Aorta (tissue), 5 donors: ENCODE measurements at places on chromosomes 16 and 17. TPM values are rescaled to one million over a fixed set of nuclear protein-coding genes. Genes with fewer than 3 reads are reported as not detected.

The CCDC200 gene
- not detected for total RNA-seq

The ADAMTS18 gene
- 5.8 TPM for total RNA-seq

The KRTAP4-3 gene
- not detected for total RNA-seq

The CIBAR2 gene
- total RNA-seq: 0.57 TPM

The SCNN1B gene
- 1.3 TPM for total RNA-seq

DNA sequence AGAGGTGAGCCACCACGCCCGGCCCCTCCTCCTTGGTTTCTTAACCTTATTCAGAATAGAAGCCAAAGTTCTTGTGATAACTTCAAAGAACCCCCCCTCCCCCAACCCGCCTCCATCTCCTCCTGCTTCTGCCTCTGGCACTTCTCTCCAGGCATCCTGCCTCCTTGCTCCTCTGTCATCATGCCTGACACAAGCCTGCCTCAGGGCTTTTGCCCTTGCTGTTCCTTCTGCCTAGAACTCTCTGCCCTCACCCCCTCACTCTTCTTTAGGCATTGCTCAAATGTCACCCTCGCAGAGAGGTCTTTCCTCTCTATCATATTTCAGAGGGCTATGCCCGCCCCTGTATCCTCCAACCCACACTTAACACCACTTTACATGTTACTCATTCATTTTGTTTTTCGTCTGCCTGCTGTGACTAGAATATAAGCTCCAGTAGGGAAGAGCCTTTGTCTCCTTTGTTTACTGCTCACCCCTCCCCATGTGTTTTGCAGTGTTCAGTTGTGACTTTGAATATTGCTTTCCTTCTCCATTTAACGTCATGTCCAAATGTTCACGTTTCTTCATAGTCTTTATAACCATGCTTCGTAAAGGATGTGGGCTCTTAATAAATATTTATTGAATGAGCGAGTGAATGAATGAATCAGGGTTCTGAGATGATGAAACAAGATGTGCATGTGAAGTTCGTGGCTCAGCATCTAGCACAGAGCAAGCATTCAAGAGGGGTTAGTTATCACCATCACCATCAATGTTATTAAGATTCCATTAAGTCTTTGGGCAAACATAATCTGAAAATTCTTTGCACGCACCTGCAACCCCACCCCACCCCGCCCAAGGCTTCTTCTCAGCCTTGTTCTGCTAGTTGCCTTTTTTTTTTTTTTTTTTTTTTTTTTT, 186.2 kb upstream of the WSCD1 start:
- no peak overlapping the region for H3K4me3 ChIP-seq
- H3K36me3 ChIP-seq: no peaks in the 10 kb centered on the region
- DNase-seq: no peak
- no peaks in the 10 kb centered on the region for H3K27me3 ChIP-seq

- no peak for DNase-seq
- peak overlapping the region; percentile 50 for H3K4me3 ChIP-seq
- no peaks in the 10 kb centered on the region for H3K4me1 ChIP-seq
- no peak overlapping the region for H3K27ac ChIP-seq
- H3K36me3 ChIP-seq: no peaks in the 10 kb centered on the region
Measured at GRCh38 chr16:19885451-19886072, 914 bp upstream of the GPRC5B start.

DNA sequence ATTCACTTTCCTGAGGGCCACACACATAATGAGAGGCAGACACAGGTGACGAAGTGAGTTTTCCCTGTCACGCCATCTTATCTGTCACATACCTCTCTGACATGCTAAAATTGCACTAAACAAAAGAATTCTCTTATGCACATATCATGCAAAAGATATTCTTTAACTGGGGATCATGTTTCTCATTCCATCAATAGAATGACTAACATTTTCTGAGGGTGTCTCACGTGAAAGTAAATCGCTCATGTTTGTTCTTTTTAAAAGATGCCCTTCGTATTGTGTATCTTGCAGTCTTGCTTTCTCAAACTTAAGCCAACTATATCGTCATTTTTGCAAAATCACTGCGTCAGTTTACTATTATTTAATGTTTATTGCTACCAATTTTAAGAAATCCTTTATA, 306.4 kb downstream of the WWOX start:
- H3K36me3 ChIP-seq: no peaks in the 10 kb centered on the region
- H3K27me3 ChIP-seq: no peaks in the 10 kb centered on the region
- no peak overlapping the region for H3K4me3 ChIP-seq
- no peak for DNase-seq

- no peak overlapping the region for H3K4me3 ChIP-seq
- no peak overlapping the region for H3K27ac ChIP-seq
- no peaks in the 10 kb centered on the region for H3K27me3 ChIP-seq
- DNase-seq: no peak
Measured at GRCh38 chr17:74746376-74746775, 2.1 kb upstream of the NHERF1 start.

GRCh38 chr17:61223725-61224124, 175.9 kb upstream of the TBX2 start:
- H3K4me1 ChIP-seq: no peaks in the 10 kb centered on the region
- H3K27ac ChIP-seq: no peak overlapping the region
- no peaks in the 10 kb centered on the region for H3K27me3 ChIP-seq
- no peak overlapping the region for H3K4me3 ChIP-seq
- no peaks in the 10 kb centered on the region for H3K36me3 ChIP-seq

DNA sequence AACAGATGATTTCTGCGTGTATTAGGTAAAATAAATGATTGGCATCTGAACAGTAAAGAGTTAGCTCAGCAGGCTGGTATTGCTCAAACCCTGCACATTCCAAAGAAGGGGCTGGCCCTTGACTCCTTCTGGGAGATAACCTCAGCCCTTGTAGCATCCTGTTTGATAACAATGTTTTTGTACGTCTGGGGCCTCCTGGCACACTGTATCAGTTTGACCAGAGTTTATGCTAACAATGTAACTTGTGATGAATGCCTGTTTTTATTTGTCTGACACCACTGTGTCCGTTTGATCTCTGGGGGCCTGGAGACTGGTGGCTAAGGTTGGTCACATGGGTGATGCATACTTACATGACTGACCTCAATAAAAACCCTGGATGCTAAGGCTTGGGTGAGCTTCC, 43.8 kb upstream of the NDRG4 start:
- no peak overlapping the region for H3K27ac ChIP-seq
- H3K36me3 ChIP-seq: no peaks in the 10 kb centered on the region
- no peaks in the 10 kb centered on the region for H3K27me3 ChIP-seq
- no peak for DNase-seq
- no peak overlapping the region for H3K4me3 ChIP-seq
- H3K4me1 ChIP-seq: no peaks in the 10 kb centered on the region

DNA sequence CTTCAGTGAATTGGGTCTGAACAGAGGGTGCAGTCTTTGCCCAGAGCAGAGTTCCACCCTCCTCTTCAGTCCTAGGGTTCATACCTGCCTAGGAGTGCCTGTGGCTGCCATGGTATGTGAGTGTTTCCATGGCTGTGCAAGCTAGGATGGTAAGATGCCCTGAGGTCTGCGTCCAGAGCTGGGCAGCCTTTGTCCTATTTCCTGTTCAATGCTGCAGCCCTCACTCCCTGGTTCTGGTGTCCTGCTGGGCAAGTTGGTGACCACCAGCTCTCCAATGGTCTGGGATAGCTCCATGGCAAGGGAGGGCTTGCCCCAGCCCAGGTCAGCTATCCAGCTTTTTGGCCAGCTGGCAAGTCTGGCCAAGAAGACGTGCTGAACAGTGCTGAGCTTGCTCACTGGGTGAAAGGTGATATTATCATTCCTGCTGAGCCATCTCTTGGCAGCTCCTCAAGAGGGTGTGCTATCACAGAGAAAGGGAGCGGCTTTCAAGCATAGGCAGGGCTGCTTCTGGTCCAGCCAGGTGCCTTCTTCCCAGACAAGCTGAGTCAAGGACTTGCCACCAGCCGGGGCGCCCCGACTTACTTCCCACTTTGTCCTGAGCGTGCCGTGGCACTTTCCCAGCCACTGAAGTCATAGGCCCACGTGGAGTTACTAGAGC, 13.0 kb upstream of the NFATC3 start:
- no peaks in the 10 kb centered on the region for H3K27me3 ChIP-seq
- DNase-seq: peak; percentile 10
- no peak overlapping the region for H3K27ac ChIP-seq
- no peaks in the 10 kb centered on the region for H3K4me1 ChIP-seq

GRCh38 chr17:60333628-60334031, 58.3 kb downstream of the USP32 start:
- no peak overlapping the region for H3K4me3 ChIP-seq
- no peaks in the 10 kb centered on the region for H3K36me3 ChIP-seq
- H3K27ac ChIP-seq: no peak overlapping the region

DNA sequence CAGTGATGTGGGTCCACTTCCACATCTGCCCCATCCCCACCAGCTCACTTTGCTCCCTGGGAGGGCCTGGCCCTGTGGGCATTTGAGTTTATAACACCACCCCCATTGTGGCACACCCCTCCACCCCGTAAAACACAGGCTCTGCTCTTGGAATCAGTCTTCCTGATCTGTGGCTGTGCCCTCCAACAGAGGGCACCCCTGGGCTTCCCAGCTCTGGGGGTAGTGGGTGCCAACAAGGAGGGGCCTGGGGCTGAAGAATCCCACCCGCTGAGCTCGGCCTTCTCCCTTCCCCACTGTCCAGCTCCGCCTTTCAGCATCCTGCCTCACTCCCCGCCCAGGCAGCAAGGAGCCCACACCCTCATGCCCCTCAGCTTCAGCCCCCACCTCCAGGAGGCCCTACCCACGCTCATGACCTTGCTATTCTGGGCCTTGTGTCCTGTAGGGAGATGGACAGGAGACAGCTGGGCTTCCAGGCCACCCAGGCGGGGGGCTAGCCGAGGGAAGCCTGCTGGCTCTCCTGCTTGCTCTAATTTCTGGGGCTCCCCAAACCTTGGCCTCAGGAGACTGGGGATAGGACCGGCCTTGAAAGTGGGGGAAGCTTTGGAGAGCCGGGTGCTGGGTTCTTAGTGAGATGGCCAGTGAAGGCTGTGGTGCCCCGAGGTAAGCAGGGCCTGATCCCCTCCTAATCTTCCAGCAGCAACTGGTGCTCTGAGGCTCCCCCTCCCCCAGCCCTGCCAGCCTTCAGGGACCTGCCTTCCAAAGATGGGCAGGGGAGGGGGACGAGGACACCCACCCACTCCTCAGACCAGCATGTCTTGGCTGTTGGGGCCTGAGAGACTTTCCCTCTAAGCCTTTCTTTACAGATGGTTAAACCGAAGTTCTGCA, 2.9 kb upstream of the ATP2A1 start:
- H3K27ac ChIP-seq: no peak overlapping the region
- no peaks in the 10 kb centered on the region for H3K4me1 ChIP-seq
- DNase-seq: no peak
- H3K4me3 ChIP-seq: no peak overlapping the region

DNA sequence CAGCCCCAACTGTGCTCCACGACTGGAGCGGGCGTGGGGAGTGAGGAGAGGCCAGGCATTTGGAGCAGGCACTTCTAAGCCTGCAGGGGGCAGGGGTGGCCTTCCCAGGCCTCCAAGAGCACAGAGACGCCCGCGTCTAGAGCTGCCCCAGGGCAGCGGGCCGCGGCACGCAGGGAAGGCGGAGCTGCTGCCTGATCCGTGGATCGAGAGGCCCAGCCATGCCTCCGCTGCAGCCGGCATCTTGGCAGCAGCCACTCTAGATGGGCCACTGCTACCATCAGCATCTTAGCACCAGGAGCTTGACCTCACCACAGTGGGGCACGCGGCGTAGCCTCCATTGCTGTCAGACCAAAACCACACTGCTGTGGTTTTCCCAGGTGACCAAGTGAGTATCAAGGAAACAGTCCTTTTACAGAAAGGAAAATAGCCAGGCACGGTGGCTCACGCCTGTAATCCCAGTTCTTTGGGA, 20.4 kb upstream of the WDR45B start:
- H3K4me1 ChIP-seq: no peaks in the 10 kb centered on the region
- no peaks in the 10 kb centered on the region for H3K36me3 ChIP-seq
- no peak overlapping the region for H3K4me3 ChIP-seq
- DNase-seq: peak; percentile 78
- no peaks in the 10 kb centered on the region for H3K27me3 ChIP-seq

DNA sequence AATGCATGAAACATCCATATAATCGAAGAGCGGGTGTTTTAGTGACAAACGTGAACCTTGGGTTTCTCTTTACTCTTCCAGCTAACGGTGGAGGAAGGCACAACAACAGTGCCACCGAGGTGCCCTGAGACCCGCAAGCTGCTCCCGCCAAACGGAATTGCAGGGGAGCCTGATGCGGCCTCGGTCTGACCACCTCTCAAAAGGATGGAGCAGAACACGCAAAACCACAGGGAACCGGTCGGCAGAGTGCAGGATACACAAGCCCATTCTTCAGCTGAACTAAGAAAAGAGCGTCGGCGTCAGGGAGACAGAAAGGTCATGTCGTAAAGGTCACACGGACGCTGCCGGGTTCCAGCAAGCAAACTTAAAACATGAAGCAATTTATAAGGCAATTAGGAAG, 109.5 kb upstream of the ZNF750 start:
- no peaks in the 10 kb centered on the region for H3K27me3 ChIP-seq
- no peaks in the 10 kb centered on the region for H3K4me1 ChIP-seq
- DNase-seq: peak; percentile 59
- no peak overlapping the region for H3K27ac ChIP-seq
- H3K36me3 ChIP-seq: no peaks in the 10 kb centered on the region

- H3K4me3 ChIP-seq: no peak overlapping the region
- no peak overlapping the region for H3K27ac ChIP-seq
- H3K4me1 ChIP-seq: no peaks in the 10 kb centered on the region
- no peaks in the 10 kb centered on the region for H3K27me3 ChIP-seq
Measured at GRCh38 chr17:57420734-57421717, 164.7 kb downstream of the MSI2 start.
